ENCODE measurements at places on chromosomes 11 and 22.

DNA sequence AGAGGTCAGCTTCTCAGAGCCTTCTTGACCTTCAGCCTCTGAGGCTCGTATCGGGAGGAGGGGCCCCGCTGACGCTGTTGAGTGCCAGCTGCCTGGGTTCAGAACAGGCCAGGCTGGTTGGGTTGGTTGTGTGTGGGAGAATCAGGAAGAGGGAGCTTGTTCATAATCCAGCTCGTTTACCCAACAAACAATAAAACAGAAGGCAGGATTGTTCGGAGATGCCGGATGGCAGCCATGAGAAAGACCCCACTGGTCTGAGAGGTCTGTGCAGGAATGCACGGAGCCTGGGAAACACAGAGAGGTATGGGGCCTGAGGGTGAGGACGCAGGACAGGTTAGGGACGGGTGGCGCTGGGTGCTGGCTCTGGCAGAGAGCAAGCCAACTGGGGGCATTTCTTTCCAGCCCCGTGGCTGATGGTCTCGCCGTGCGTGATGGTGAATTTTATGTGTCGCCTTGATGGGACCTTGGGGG is 31.6 kb upstream of the SHANK2 start:
- DNase-seq = peak; percentile 20

- DNase-seq = peak; percentile 29
Observed at GRCh38 chr11:13303668-13304649, 26.4 kb downstream of the BMAL1 start.

DNA sequence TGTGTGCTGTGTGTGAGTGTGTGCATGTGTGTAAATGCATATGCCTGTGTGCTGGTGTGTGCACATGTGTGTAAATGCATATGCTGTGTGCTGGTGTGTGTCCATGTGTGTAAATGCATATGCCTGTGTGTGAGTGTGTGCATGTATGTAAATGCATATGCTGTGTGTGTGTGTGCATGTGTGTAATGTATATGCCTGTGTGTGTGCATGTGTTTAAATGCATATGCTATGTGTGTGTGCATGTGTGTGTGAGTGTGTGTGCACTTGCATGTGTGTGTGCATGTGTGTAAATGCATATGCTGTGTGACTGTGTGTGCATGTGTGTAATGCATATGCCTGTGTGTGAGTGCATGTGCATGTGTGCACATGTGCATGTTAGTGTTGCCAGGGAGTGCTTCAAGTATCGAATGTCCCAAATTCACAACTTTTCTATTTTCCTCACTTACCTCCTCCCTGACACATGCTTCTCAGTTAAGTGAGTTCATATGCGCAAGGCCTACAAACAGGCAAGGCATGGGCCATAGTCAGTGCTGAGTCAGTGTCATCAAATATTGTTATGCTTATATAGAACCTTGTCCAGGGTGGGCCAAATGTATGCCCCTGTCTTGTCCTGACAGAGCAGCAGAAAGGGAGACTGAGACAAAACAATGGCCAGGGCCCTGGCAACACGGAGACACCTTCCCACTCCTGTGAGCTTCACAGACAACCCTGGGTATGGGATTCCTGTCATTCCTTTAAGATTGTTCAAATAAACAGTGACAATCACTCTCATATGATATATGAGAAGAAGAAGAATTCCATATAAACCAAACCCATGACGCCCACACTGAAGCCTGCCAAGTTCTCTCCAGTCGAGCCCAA is 38.6 kb downstream of the GGTLC2 start:
- peak; percentile 15 for DNase-seq

DNA sequence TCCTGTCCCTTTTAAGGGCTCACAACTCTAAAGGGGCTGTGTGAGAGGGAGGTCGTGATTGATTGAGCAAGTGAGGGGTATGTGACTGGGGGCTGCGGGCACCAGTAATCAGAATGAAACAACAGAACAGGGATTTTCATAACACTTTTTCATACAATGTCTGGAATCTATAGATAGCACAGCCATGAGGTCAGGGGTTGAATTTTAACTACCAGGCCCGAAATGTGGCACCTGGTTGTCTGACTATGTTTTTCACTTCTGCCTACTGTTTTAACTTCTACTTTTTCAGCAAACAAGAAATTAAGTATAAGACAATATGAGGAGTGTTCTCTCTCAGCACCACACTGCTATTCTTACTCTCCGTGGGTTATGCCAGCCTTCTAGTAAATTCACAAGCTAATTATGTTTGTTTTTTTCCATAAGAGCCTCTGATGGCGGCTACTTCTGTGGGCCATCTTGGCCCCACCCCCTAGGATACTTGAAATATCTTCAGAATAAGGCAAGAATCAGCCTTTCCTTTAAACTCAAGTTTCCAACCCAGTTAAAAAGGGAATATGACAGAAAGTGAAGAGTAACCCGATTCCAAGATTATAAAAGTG is 552.8 kb upstream of the CHORDC1 start:
- DNase-seq = no peak

DNA sequence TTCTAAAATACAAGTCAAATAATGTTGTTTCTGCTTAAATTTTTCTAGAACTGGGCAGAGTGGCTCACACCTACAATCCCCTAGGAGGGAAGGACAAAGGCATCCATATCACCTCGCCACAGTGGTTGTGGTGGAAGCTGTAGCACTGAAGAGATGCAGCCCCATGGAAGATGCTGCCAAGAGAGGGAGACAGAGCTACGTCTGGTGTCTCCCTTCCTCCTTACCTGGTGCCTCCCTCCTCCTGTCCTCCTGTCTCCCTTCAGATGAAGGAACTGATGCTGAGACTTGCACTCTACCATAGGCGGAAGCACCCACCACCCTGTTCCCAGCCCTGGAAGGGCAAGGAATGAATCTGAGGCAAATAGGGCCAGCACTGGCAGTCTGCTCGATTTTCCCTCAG is 22.3 kb downstream of the MMP27 start:
- no peak for DNase-seq

GRCh38 chr11:111446404-111447111 is 65.6 kb downstream of the BTG4 start:
- peak; percentile 84 for DNase-seq

DNA sequence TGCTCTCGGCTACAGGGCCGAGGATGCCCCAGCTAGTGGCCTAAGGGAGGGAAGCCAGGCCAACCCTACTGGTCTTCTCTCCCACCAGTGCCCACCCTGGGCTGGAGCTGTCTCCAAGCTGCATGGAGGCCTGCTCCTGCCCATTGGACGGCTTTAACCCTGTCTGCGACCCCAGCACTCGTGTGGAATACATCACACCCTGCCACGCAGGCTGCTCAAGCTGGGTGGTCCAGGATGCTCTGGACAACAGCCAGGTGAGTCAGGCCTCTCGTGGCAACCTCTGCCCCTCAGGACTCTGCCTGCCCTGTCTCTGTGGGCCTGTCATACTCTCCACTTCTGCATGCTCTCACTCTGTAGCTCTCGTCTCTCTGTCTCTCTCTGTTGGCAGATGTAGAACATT is 44.1 kb upstream of the TPBGL start:
- no peak for DNase-seq

GRCh38 chr11:35681163-35681767 is 18.7 kb downstream of the TRIM44 start:
- no peak for DNase-seq

GRCh38 chr11:105032495-105032894 is 2.4 kb downstream of the CASP1 start:
- no peak for DNase-seq

- DNase-seq = no peak
Observed at GRCh38 chr11:16080688-16081381, 275.5 kb downstream of the SOX6 start.

DNA sequence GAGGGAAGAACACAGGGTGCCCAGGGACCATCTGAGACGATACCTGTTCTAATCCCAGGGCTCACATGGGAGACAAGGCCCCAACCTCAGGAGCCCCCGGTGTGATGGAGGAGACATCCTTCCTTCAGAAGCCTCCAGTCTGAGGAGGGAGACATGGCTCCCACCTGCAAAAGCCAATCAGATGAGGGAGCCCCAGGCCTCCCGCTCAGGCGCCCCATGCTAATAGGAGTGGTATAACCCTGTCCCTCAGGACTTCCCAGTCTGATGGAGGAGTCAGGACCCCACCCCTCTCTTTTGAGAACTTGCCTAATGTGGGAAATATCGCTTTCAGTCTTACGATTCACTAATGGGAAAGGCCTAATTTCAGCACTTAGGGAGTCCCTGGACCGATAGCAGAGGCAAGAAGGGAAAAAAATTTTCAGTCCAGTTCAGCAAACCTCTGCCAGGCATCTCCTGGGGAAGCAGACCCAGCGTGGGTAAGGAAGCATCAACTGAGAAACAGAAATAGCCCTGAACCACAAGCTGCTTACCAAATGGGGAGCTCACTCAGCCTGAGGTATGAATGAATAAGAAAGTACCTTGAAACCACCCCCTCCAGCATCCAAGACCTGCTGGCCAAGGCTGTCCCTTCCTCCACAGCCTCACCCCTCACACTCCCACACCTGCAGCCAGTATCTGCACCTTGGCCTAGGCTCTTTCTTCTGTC is 5.9 kb downstream of the ARRB1 start:
- DNase-seq = no peak

GRCh38 chr22:27625769-27626674 is 175.5 kb downstream of the MN1 start:
- no peak for DNase-seq

- DNase-seq = no peak
Observed at GRCh38 chr11:15730263-15730994, 615.7 kb downstream of the INSC start.

- no peak for DNase-seq
Observed at GRCh38 chr11:133896028-133896427, 50.7 kb upstream of the SPATA19 start.

DNA sequence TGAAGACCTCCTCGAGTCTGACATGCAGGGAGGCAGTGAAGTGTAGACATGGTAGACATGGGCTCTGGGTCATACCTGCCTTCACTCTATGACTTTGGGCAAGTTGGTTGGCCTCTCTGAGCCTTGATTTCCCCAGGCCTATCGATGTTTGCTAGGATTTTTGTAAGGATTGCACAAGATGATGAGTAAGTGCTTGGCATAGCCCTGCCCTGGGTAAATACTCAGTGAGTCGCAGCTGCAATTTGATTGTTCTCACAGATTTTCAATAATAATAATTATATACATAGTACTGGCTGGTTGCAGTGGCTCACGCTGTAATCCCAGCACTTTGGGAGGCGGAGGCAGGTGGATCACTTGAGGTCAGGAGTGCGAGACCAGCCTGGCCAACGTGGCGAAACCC is 18.1 kb downstream of the MCM5 start:
- DNase-seq = no peak

DNA sequence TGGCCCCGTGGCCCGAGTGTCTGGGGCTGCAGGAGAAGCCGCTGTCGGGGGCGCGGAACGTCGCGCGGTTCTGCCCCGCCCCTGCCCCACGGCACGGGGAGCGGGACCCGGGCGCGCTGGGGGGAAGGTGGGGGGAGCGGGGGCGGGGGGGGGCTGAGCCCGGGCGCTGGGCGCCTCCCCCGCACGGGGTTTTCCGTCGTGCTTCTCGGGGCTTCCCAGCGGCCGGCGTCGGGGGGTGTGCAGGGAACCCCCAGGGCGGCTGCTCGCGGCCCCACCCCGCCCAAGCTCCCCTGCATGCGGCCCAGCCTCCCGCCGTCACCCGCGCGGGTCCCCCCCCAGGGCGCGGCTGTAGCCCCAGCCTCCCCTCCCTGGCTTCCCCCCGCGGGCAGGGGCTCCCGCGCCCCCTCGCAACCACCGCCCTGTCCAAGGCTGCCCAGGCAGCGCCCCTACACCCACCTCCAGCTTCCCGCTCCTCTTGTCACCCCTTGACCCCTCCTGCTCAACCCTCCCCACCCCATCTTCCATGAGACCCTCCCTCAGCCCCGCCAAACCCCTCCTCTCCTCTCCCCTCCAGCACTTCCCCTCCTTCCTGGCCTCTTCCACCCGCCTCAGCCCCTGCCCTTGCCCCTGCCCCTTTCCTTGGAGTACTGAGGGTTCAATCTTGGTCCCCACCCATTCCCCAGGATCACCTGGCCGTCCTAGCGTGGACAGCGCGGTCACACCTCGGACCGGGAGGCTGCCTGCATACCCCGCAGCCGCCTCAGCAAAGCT is 1.7 kb downstream of the IL17REL start:
- DNase-seq = no peak

DNA sequence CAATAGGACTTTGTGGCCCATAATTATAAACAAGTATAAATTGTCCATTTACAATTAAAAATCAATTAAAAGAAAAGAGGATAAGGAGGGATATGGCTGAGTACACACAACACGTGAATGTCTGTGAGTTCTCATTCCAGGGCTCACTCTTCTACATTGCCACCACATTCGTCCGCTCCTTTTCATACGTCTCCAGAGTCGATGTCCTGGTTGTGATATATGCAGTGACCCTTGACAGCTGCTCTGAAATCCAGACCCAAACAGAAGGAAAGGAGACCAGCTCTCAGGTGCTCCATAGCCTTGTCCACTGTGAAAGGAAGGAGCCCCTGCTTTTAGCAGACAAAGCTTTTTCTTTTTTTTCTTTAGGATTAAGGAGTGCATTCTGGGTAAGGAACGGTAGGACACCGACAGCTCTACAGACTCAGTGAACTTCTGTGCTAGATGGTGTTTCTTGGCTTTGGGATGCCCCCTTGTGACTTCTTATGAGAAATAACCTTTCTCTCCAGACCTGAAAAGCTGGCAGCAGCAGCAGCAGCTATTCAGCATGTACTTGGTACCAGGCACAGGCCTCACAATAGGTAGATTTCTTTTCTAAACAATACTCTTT is 19.7 kb upstream of the DNAJB13 start:
- DNase-seq = no peak

DNA sequence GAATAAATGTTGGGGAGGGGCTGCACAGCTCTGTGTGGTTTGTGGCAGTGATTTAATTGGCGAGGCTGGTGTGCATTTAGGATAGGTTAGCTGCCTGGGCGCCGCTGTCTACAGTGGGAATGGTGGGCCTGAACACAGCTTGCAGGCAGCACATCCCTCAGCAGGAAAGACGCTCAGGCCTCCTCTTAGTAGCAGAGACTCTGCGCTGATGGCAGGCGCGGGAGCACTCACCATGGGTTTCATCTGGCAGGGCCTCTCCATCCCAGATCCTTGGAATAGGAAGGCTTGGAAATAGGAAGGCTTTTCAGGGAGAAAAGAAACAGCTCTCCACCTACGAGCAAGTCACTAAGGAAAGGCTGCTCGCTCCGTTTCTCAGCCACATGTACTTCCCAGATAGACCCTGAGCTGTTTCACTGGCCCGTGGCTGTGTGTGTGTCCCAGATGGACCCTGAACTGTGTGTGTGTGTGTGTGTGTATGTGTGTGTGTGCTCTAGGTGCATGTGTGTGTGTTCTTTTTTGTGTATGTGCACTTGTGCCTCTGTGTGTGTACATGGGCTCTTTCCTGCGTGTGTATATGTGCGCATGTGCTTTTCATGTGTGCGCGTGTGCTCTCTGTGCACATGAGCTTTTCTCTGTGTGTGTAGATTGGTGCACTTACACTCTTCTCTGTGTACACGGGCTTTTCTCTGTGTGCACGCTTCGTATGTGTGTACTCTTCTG is 144.0 kb downstream of the TBC1D22A start:
- DNase-seq = no peak

GRCh38 chr11:130804306-130805076 is 111.8 kb downstream of the SNX19 start:
- no peak for DNase-seq
